ENCODE measurements at places on chromosomes 6 and 20.

- DNase-seq, result no peak
Observed at GRCh38 chr20:7571521-7572055, 368.7 kb downstream of the HAO1 start.

GRCh38 chr6:31339210-31339609 lies 17.8 kb downstream of the HLA-B start:
- DNase-seq, result no peak

GRCh38 chr6:85576476-85576875 lies 17.2 kb downstream of the SNX14 start:
- no peak for DNase-seq

- DNase-seq, result peak; percentile 25
Observed at GRCh38 chr6:145045582-145045981, 689.7 kb downstream of the EPM2A start.

DNA sequence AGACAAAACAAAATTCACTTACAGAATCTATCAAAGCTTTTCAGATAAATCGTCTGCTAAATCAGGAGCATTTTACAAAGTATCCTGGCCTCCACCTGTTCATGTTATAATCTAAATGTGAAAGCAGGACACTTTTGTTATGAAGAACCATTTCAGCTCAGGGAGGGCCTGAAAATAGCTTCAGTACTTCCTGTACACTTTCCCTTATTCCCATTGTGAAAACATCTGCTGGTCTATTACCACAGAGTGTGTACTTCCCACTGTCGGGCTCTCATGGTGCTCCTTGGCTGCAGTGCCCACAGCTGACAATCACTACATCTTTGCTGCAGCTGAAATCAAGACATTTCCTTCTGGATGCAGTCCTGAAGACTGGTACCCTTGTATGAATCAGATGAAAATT lies 128.1 kb downstream of the OPRM1 start:
- DNase-seq, result no peak

DNA sequence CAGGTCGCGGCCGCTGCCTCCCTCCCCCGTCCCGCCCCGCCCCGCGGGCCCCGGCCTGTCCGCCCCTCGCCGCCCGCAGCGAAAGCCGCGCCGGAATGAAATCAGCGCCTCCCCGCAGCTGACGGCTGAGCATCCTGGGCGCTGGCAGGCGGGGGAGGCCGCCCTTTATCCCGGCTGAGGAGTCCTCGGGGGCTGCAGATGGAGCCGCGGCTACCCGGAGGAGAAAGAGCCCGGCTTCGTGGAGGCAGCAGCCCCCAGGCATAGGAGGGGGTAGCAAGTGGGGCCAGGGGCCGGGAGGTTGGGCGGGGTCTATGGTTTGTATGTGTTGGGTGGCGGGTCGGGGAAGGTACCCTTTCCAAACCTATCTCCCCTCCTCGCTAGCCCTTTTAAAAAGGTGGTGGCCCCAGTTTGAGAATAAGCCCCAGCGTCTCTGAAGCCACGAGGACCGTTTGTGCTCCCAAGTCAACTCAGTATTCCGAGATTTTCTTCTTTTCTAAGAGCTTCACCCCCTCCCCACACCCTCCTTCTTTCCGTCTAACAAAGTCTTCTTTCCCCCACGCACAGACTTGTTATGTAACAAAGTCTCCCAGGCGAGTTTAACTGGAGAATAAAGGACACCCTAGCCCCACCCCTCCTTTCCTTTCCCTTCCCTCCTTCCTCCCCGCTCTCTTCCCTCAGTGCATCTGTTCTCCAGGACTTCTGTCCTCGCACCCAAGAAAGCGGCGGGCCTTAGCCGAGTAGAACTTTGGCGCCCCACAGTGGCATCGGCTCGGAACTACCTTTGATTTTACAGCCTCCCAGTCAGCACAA lies 11.0 kb downstream of the POU3F2 start:
- DNase-seq, result peak; percentile 62
